ENCODE measurements at places on chromosomes 3 and 15.

GRCh38 chr15:69463182-69463756, 10.7 kb downstream of the RPLP1 start:
- no peak for DNase-seq

GRCh38 chr15:50028326-50028725, 90.7 kb downstream of the ATP8B4 start:
- DNase-seq, result no peak

DNA sequence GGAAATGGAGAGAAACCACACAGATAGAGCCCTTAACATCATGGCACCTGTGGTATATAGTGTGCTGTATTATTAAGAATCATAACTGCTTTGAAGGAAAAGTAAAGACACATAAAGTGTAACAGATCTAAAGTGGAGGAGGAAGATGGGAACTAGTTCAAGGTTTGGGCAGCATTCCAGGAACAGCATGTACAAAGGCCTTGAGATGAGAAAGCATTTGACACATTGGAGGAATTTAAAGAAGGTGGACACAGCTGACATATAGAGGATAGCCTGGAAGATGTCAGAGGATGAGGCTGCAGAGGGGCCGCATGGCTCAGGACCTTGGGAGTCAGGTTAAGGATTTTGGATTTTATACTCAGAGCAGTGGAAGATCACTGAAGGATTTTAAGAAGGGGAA, 39.0 kb downstream of the LRTM1 start:
- DNase-seq, result no peak

DNA sequence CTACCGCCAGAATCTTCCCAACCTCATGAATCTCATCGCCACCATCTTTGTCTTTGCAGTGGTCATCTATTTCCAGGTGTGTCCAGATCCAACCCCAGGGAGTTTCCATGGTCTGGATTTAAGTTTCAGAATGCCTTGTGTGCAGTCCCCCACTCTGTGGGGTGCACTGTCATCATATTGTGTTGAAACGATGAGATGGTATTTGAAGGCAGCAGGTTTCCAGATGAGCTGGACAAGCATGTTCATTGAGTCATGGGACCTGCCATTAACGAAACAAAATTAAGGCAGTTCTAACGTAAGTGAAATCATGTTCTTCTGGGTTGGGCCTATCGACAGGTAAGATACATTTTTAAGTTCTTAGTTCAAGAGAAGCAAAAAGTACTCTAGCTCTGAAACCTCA, 12.7 kb downstream of the SEC61A1 start:
- no peak for DNase-seq

GRCh38 chr15:101138913-101139880, 112.7 kb downstream of the CHSY1 start:
- DNase-seq, result no peak

DNA sequence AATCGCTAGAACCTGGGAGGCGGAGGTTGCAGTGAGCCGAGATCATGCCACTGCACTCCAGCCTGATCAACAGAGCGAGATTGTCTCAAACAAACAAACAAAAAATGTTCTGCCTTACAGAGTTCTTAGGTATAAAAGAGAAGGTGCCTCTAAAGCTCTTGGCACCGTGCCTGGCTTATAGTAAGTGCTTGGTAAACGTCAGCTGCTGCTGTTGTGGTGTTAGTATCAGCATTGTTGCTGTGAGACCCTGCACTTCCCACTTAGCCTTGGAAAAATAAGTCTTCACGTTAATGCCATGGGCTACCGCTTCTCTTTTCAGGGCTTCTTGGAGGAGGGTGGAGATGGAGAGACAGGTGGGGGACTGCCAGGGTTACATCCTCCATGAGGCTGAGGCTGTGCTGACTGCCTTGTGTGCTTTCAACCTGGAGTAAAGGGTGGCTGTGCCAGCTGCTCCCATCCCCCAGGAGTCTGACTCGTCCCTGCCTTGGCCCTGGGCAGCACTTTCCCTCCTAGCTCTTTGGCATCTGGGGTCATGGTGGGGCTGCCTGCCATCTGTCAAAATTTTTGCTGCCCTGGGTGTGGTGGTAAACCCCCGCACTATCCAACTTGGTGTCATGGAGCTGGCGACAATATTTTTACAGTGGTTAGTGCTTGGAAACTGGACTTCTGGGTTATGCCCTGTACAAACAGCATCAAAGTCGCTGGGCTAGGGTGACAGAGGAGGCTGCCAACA, 17.8 kb downstream of the FLNB start:
- DNase-seq, result no peak

DNA sequence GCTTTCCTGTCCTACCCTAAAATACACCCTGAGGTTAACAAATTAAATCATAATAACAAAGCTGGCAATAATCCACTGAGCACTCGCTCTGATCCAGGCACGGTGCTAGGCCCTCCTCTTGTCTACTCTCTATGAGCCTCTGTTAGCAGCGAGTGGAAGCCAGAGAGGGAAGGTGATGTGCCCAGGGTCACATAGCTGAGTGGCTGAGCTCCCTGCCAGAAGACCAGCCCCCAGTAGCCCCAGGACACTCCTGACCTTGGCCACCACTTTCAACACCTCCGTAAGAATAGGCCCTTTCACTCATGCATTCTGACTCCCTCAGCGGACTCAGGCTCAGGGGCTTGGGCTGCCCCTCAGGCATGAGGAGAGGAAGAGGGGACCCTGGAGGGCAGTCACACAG, 9.5 kb upstream of the PRKCD start:
- no peak for DNase-seq

DNA sequence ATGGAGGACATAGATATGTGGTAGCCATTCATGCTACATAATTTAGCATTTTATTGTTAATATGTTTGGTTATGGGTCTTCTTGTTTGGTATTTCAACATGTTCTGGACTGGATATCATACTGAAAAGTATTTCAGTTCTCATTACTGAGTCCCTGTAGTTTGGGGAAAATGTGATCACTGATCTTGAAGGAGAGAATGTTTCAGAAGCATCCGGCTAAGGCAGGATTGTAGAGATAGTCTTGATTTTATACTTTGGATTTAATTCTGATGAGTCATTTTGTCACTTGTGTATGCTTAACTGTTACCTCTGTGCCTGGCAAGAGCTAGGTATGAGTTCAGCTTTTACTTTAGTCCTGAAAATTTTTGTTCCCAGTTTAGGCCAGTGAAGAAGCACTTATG, 7.1 kb downstream of the CHD2 start:
- DNase-seq, result no peak

DNA sequence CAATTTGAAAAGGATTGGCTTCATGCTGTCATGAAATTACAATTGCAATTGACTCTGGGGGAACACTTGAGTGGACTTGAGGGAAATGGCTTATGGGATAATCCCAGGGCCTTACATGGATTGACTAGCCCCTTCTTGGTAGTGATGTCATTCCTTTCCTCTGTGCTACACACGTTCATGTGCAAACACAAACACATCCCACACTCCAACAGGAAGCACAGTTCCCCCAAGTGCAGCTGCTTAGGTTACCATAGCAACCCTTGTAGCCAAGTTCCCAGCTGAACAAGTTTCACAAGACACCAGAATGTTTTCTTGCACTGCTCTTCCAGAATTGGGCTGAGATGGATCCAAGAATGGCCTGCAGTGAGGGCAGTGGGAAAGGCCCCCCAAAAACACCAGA, 217.0 kb downstream of the ZNF621 start:
- no peak for DNase-seq

DNA sequence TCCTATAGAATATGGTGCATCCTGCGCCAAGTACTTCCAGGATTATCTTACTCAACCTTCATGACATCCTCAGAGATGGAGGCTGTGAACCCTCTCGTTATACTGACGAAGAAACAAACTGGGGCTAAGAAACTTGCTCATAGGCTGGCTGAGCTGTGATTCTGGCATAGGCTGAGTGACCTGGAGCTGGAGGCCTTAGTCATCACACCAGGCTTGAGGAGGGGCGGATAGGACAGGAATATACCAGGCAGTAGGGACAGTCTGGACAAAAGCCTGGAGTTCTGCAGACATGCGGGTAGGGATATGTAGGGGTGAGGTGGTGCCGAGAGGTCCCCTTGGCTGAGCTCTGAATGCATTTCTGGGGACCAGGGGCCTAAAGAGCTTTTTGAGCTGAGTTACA, 18.1 kb downstream of the HEMK1 start:
- DNase-seq, result no peak

DNA sequence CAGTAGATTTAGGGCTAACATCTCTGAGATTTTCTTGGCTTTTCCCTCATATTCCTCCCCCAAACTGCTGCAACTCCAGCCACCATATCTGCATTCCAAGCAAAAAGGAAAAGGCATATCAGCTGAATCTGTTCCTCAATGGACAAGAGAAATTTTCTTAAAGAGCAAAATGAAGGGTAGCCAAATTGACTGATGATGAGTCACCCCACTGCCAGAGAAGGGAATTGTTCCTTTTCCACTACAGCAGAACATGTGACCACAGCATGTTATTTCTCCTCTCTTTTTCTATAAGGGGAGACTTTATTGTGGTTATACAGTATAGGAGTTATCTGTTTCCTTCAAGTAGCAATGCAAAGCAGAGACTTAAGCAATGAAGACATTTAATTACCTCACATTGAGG, 172.5 kb downstream of the MTHFS start:
- DNase-seq, result no peak

- DNase-seq, result no peak
These were observed 33.1 kb upstream of the ALDH1L1 start for GRCh38 chr3:126213379-126214028.

DNA sequence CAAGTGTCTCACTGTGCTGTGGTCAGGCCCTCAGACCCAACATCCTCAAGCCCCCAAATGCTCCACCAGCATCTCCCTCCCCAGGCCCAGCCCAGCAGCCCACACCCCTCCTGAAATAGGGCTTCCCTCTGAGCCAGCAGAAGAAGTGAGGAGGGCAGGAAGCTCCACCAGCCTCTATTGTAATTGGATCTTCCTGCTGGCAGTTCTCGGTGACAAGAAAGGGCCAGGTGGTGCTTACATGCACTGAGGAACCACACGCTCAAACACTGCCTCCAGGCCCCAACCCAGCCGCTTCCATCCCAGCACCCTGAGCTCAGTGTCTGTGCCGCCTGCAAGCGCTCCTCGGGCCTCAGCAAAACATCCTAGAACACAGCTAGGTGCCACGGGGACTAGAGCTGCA, 96.7 kb downstream of the ATP10A start:
- DNase-seq, result no peak

DNA sequence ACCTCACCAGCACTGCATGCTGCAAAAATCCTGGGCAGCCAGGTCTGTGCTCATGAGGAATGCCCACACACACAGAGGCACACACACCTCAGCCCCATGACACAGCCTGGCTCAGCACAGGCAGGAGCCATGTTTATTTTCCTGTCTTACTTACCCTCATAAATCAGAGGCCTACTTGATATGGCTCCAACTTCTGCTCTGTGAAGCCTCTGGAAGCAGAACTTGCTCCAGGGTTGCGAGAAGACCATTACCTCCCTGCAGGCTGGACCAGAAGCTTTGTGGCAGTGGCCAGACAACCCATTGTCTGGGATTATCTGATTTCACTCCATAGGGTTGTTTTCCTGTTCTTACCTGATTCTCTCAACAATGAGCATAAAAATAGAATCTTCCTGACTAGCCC, 43.8 kb upstream of the CMTM8 start:
- DNase-seq, result no peak

- no peak for DNase-seq
These were observed 91.6 kb upstream of the CBLB start for GRCh38 chr3:105960381-105960780.

DNA sequence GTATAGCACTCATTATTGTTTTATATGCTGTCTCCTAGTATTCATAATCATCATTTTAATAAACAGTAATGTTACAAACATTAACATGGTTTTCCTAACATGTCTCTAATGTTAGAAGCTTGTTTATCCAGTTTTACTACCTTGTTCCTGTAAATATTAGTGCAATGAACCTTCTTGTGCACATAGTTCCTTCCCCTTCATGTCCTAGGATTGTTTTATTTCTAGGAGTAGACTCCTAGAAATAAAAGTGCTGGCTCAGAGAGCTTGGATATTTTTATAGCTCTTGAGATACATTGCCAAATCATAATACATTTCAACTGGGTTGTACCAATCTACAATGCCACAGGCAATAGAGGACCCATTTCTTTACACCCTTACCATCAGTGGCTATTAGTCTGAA, 161.3 kb downstream of the SV2B start:
- no peak for DNase-seq

- DNase-seq, result no peak
These were observed 195.8 kb downstream of the FHIT start for GRCh38 chr3:61055447-61055846.

- DNase-seq, result no peak
These were observed 57.8 kb downstream of the ZNF621 start for GRCh38 chr3:40582401-40583027.

- no peak for DNase-seq
These were observed 45.2 kb downstream of the CGGBP1 start for GRCh38 chr3:88013592-88013991.

DNA sequence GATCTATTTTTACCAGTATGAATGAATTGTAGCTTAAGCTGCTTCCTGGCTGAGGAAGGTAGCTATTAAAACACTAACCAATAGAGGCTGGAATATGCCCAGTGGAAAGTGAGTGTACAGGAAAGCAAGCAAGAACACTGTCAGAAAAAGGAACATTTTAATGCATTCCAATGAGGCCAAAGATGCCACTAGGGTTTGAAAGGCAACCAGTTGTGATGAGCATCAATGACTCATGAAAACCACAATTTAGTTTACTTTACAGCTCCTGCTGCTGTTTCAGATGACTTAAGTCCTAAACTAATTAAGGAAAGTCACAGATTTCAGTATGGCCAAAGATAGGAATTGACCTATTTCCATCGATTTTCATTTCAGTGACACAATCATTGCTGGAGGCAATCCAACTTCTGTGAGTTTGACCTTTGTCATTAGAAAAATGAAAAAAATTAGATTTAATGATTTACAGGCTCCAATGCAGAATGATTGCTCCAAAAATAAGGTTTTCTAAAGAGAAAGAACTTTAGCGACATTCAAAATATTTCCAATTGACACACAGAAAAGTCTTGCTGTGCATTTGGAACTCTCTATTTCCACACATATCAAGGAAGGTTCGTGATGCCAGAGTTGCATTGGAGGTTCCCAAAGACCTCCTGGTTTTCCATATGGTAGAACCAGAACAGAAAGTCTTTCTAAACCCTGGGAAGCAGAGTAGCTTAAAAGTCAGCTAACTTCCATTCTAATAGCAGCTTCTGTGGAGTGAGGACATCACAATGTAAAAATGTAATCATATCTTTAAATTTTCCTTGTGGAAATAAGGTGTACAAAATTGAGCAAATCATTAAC, 103.0 kb downstream of the SUCNR1 start:
- no peak for DNase-seq

DNA sequence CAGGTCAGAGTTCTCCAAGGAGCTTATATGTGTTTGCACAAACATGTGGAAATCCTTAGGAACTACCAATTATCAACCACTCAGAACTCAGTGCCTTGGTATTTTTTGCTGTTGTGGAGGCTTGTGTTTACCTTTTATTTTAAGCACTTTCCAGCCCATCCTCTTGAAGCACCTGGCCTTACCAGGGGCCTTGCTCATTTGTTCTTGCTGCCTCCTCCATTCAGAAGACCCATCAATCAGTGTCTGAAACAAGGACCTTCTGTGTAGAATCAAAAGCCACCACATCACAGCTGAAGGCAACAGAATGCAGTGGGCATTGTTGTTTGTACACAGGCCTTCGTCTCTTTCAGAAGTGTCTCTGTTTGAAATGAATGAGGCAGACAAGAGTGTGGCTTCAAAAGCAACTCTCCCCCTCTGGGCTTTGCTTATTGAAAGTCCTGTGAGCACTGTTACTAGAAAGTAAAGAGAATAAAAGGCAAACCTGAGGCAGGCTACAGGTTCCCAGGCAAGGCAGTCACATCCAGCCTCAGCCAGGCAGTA, 24.5 kb upstream of the LIPC start:
- no peak for DNase-seq
